ENCODE measurements at places on chromosomes 1 and 21. TPM values are rescaled to one million over a fixed set of nuclear protein-coding genes. Genes with fewer than 3 reads are reported as not detected.

GRCh38 chr1:77538956-77539518 is 143.4 kb downstream of the ZZZ3 start:
- no peak for DNase-seq

- no peak for DNase-seq
Measured at GRCh38 chr1:180816132-180816531, 96.6 kb upstream of the KIAA1614 start.

DNA sequence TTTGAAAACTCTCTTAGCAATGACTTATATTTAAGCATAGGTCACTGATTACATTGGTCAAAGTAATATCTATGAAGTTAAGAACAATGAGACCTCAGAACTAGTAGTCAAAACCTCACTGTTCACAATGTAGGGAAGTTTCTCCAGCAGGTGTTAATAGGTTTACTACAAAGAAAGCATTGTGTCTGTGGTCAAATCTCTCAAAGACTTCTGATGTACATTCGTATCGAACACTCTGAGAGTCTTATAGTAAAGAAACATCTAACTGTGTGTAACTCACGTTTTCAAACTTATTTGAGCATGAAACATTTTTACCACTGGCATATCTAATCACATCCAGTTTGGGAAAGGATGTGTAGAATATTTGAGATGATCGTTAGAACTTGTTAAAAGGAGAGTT is 76.0 kb downstream of the MAP3K7CL start:
- no peak for DNase-seq

DNA sequence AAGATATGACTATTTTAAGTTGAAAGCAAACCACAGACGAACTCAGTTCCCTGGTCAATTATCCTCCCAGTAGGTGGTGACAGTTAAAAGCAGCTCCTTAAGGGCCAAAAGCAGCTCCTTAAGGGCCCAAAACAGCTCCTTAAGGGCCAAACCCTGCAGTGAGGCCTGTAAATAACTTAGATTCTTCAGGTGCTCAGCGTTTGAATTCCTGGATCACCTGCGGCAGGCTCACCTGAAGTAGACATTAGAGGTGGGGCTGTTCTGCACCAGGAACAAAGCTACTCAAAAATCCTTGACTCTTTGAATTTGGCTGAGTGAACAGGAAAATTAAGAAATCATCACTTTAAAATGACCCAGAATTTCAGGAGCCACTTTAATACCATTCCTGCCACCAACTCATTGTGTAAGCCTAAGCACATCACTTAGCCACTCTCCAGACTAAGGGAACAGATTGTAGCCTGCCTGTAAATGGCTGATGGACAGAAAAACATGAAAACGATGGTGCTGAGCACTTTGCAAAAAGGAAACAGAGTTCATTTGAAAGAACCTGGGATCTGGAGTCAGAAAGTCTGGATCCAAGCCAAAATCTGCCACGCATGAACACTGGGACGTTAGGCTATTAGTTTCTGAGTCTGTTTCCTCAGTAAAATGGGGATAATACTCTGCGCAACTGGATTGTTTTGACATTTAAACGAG is 126.9 kb downstream of the LRIG2 start:
- DNase-seq, result no peak

GRCh38 chr1:37764888-37765441 is at the start of gene EPHA10:
TSS of gene EPHA10 (minus strand) at chr1:37765120. CDS start at chr1:37765066, 54 bp downstream.
- no peak for DNase-seq

- no peak for DNase-seq
Measured at GRCh38 chr21:44290327-44291077, 4.8 kb downstream of the AIRE start.

DNA sequence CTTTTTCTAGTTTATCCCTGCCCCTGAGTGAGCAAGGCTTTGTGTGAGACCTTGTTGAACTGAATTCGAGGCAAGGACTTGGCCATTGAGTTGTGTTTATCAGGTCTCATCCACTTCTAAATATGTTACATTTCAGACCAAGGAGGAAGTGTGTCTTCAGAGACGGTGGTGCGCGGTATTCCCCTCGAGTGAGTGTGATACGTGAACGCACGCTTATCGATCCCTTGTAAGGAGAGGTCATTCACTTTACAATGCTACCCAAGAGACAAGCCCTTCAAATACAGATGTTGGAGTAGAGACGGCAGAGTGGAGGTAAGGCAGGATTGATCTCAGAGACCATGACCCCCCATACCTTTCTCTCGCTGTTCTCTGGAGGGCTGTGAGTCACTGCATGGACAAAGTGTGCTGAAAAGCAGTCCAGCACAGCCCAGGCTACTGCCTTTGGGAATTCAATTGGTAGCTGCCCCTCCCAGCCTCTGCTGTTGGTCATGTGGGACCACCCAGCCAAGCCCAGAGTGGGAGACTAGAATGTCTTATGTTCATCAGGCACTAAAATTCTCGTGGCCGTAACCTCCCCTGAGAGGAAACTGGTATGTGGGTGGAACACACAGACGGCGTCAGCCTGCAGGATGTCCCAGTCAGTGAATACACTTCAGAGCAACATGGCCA is 16.3 kb upstream of the MTARC1 start:
- DNase-seq, result no peak

GRCh38 chr1:154865442-154866256 is 4.4 kb downstream of the KCNN3 start:
- no peak for DNase-seq

DNA sequence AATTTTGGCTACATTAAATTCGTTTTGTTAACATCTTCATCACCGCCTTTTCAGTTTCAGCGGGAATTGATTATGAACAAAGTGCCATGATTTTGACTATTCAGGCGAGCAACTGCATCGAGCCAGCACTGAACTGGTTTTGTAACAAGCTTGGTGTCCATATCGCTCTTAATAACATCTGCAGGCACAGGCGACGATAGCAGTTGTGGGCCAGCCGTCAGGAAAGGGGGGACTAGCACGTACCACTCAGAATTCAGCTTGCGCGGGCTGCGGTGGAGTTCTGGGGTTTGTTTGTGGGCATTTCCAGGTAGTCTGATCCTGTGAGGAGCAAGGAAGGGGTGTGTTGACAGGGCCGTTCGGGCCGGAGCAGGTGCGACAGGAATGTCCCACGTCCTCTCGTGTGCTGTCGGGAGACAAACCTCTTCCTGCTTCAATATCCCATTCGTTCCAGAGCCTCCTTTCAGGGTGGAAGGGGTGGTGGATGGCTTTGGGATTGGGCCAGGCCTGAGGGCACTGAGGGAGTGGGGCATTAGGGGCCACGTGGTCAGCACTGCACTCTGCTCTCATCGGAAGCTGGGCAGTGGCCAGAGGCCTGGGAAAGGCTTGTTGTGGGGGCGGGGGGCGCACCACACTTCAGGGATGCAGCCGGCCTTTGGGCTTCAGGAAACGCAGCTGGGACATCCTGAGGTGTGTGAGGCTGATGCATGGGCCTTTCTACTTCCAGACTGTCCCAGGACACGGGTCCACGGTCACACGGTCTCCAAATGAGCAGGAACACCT is 39.1 kb downstream of the SKI start:
- DNase-seq, result no peak

GRCh38 chr1:52904927-52905698 is 16.4 kb downstream of the ECHDC2 start:
- DNase-seq, result no peak

DNA sequence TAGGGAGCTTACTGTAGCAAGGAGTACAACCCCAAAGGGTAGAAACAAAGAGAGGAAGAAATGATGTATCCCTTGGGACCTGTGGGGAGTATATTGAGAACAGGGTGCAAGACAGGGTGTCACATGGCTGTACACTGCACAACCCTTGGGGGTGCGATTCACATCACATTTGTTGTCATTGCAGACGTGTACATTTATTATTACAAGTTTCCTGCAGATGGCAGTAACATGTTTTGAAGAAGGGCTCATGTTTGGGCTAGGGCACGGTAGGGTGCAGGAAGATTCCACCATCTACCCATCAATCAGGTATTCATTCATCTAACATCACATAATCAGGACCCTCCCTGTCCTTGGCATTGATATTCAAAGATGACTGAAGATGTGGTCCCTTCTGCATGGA is 62.5 kb downstream of the NDUFS5 start:
- DNase-seq, result no peak

DNA sequence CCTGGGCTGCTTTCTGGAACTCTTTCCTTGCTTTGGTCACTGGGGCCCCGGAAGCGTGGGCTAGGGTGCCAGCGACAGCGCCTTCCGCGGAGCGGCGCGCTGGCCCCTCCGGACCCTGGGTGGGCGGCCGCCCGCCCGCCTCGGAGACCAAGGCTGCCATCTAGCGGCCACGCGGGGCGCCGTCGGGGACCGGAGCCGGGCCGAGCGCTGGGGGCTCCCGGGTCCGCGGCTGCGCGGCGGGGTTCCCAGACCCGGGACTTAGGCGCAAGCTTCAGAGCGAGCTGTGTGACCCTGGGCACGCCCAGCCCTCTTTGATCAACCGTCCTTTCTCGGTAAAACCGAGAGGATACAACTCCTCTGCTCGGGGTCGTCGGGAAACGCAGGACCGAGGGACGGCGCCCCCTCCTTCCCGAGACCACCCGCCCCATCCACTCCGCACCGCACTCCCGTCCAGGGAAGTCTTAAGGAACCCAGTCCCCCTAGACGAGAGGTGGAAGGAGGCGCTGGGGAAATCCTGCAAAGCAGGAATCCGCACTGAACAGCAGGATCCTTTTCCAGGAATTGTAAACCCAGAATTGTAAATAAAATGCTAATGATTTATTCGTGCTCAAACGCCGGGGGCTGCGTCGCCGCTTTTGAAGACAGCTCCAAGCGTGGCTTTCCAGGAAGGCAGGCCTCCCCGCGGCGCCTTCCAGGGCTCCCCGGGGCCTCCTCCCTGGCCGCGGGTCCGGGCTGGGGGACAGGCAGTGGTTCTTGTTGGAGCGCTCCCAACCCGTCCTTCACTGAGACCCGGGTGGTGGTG is 41.2 kb downstream of the RRAGC start:
- peak; percentile 32 for DNase-seq

DNA sequence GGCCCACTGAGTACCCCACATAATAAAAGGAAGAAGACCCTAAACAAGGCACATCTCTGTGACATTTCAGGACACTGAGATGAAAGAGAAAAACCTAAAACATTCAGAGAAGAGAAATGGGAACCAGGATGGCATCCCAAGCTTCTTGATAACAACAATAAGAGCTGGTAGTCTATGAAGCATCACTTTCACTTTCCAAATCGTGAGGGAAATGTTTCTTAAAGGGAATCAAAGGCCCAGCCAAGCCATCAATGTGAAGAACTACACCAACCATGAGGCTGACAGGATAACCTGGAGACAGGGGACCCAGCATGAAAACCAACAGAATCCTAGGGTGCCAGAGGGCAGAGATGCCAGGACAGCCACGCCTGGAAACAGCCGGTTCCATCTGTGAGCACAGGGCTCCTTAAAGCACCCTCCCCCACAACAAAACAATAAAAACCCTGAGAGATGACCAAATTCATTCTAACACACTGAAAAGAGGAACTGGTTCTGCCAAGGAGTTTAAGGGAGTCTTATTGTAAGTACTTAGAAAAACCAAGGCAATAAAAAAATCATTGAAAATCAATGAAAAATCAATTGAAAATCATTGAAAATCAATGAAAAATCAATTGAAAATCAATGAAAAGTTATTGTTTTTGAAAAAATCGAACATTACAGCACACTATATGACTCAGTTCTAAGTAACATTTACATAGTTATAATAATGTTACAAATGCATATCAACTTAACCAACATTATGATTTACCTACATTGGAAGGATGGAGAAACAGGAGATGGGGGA is 141.5 kb upstream of the ERG start:
- DNase-seq, result no peak

- no peak for DNase-seq
Measured at GRCh38 chr1:169149555-169150286, 43.2 kb downstream of the ATP1B1 start.

DNA sequence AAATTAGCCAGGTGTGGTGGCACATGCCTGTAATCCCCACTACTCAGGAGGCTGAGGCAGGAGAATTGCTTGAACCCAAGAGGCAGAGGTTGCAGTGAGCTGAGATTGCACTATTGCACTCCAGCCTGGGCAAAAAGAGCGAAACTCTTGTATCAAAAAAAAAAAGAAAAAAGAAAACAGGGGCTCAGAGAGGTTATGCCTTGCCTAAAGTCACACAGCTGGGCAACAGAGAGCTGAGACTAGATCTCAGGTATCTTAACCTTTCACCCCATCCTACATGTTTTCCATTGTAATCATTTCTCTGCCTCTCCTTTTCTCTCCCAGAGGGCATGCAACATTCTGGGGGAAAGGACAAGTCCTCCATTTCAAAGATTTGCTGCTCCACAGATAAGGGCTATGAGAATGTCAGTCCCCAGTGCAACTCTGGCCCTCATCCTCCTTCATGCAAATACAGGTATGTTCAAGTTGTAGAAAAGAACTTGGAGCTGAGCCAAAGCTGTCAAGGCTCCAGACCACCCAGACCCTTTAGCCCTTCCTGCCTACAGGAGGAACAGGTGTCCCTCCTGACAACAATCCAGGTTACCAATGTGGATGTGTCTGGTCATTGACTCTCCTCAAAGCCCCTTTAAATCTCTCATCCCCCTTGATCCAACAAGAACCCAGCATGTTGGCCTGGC is 6.9 kb downstream of the SLC9A1 start:
- DNase-seq, result no peak

- no peak for DNase-seq
Measured at GRCh38 chr1:157101149-157101548, 1.5 kb upstream of the ETV3L start.

- peak; percentile 56 for DNase-seq
Measured at GRCh38 chr1:203038891-203039608, 12.8 kb downstream of the PPFIA4 start.

GRCh38 chr1:240658312-240658960 is 46.5 kb upstream of the GREM2 start:
- DNase-seq, result no peak

DNA sequence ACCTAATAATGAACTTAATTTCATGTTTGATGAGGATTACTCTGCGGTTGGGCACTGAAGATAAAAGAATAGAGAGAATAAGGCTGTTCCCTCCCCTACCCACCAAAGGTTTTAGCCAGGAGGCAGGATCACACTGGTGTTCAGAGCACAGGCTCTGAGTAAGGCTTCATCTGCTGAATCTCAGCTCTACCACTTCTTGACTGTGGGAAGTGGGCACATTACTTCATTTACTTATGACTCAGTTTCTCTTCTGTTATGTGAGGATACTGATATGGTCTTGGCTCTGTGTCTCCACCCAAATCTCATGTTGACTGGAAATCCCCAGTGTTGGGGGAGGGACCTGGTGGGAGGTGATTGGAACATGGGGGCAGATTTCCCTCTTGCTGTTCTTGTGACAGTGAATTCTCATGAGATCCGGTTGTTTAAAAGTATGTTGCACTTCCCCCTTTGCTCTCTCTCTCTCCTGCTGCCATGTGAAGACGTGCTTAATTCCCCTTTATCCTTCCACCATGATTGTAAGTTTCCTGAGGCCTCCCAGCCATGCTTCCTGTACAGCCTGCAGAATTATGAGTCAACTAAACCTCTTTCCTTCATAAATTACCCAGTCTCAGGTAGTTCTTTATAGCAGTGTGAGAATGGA is 79.7 kb downstream of the SMYD2 start:
- DNase-seq, result no peak

The CR1 gene
- total RNA-seq, result 28.3 TPM

The ARID4B gene
- total RNA-seq, result 182 TPM

The S100B gene
- not detected for total RNA-seq

The PTGFRN gene
- total RNA-seq, result 1.3 TPM

The EPB41 gene
- 193 TPM for total RNA-seq

The RAB7B gene
- 0.18 TPM for total RNA-seq

Data from T-helper 17 cell (primary cell).